Stimulated activated CD4-positive, alpha-beta T cell treated with anti-CD3 and anti-CD28 coated beads, Interleukin-12 subunit alpha, Interleukin-12 subunit beta, amount 100 ng/mL, for 4 hours (primary cell): ENCODE measurements at places on chromosomes 1 and 21.
A peak's percentile ranks its signal among the peaks of the same experiment; 100 is the strongest.

DNA sequence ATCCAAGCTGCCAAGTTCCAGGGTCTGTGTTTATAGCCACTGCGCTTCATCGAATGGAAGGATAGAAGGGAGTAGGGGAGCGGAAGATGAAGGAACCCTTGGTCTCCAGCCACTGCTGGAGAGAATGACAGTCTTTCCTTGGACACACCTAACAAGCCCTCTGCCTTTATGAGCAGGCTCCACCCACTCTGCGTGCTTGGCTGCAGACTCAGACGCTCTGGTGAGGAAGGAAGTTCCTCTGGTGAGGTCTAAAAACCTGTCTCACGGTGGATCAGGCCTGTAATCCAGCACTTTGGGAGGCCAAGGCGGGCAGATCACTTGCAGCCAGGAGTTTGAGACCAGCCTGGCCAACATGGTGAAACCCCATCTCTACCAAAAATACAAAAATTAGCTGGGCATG, 55.4 kb downstream of the MATN1 start:
- no peak for DNase-seq

- DNase-seq: peak; percentile 34
Measured at GRCh38 chr1:101357444-101357986, 120.7 kb downstream of the S1PR1 start.

DNA sequence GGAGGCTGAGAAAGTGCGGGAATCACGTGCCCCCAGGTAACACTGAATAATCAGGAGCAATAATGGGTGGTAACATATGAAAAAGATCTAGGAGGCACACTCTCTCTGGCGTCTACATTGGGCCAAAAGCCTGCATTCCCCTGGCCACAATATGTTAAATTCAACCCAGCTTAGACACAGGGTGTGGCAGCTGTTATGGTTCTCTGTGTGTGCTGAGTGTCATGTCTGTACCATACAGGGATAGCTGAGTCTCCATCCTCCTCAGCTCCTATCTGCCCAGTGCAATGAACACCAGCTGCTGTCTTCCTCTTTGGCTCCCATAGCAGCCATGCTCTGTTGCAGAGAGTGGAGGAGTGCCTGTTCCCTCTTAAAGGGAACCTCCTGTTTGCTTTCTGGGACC, 14.3 kb downstream of the S100A11 start:
- no peak for DNase-seq

- DNase-seq: no peak
Measured at GRCh38 chr1:7526196-7526866, 244.8 kb upstream of the VAMP3 start.
